Neural crest cell (in vitro differentiated cells): ENCODE measurements at places on chromosomes 5 and 9. TPM values are rescaled to one million over a fixed set of nuclear protein-coding genes. Genes with fewer than 3 reads are reported as not detected.

TBC1D13 gene
- 28.9 and 32.3 TPM in 2 replicates for total RNA-seq

KCNV2 gene
- total RNA-seq: not detected in 2 replicates

TNFSF15 gene
- not detected in 2 replicates for total RNA-seq

RNF183 gene
- total RNA-seq: not detected in 2 replicates

TCF7 gene
- total RNA-seq: 18.0 and 19.3 TPM in 2 replicates

TMEM215 gene
- total RNA-seq: 0.57 and 0.72 TPM in 2 replicates

IFNA7 gene
- total RNA-seq: not detected in 2 replicates

PPP3R2 gene
- total RNA-seq: not detected in 2 replicates

PCDHGB3 gene
- total RNA-seq: 0.51 and 0.71 TPM in 2 replicates

KDM3B gene
- 100 and 104 TPM in 2 replicates for total RNA-seq

IQGAP2 gene
- total RNA-seq: 12.7 and 14.2 TPM in 2 replicates

ZFP37 gene
- total RNA-seq: 8.4 and 8.6 TPM in 2 replicates

HNRNPH1 gene
- 1,155 and 1,166 TPM in 2 replicates for total RNA-seq

OR1J2 gene
- total RNA-seq: not detected in 2 replicates

FBP1 gene
- 0.80 and 0.86 TPM in 2 replicates for total RNA-seq

ANXA2R gene
- total RNA-seq: 1.0 and 1.2 TPM in 2 replicates

BTNL8 gene
- total RNA-seq: not detected in 2 replicates

GABRA1 gene
- total RNA-seq: not detected in 2 replicates

NDUFS6 gene
- total RNA-seq: 50.2 and 52.3 TPM in 2 replicates
